Tibial nerve (tissue), 4 donors: ENCODE measurements at places on chromosomes 13 and 19.

GRCh38 chr13:110306340-110306959, 507 bp downstream of the COL4A1 start:
- DNase-seq: no peak

DNA sequence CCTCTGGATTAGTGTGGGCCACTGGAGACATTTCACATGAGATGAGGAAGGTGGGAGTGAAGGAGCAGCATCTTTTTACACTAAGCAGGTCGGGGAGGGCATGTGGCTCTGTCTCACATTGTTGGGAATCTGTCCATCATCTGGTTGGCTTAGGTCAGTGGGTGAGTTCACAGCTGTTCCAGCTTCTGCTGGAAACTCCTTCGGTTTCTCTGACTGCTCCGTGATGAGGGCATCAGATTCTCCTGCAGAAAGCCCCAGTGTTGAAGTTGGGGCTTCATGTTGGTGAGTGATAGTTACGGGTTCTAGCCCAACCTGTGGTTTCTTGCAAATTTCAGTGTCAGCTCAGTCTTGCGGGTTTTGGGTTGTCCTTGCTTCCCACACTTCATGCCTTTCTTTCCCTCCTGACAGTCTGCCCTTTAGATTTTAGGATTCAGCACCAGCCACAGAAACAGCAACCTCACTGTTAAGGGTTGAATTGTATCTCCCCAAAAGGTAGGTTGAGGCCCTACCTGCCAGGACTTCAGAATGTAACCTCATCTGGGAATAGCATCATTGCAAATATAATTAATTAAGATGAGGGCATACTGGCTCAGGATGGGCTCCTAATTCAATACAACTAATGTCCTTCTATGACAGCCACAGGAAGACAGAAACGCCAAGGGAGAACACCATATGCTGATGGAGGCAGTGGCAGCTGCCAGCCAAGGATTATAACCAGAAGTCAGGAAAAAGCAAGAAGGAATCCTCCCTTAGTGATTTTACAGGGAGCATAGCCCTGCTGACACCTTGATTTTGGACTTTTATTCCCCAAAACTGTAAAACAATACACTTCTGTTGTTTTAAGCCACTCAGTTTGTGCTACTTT, 7.6 kb upstream of the ALOX5AP start:
- no peak for DNase-seq

- no peak for DNase-seq
Observed at GRCh38 chr19:47003611-47004465, 15.8 kb upstream of the NPAS1 start.

DNA sequence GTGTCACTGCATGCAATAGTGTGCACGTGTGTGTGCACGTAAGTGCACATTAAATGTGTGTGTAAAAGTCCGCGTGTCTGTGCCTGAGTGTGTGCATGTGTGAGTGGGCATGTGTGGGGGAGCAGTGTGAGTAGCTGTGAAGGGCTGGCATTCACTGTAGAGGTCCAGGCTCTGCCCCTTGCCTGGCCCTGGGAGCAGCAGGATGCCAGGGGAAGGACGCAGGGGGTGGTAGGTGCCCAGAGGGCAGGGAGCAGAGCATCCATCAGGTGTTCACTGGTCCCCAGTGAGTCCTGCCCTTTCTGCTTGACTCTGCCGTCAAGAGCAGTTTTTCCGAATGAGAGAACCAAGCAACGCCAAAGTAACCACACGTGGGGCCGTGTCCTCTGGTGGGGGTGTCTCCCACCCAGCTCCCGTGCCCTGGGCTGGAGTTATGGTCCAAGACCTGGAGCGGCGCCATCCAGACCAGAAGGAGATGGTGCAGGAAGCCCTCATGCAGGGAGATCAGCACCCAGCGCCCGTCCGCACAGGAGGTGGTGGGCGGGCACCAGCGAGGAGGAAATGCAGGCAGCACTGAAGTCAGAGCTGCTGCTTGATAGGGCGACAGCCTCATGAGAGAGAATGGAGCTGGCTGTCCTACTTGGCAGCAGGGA, 68.5 kb downstream of the TEX29 start:
- no peak for DNase-seq

DNA sequence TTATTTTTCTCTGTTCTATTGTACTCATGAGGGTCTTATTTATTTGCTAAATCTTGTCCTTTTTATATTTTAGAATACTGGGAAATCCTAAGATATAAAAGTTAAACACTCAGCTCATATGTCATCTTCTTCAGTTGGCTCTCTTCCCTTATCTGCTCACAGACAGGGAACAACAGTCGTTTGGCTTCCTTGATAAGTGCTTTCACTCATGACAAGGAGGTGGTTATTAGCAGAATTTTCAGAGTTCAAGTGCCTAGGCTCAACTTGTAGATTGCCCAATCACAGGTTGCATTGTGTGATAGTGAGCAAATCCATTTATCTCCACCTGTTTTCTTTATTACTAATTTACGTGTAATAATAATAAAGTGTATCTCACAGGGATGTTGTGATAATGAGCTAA, 620.3 kb upstream of the PCDH20 start:
- no peak for DNase-seq

DNA sequence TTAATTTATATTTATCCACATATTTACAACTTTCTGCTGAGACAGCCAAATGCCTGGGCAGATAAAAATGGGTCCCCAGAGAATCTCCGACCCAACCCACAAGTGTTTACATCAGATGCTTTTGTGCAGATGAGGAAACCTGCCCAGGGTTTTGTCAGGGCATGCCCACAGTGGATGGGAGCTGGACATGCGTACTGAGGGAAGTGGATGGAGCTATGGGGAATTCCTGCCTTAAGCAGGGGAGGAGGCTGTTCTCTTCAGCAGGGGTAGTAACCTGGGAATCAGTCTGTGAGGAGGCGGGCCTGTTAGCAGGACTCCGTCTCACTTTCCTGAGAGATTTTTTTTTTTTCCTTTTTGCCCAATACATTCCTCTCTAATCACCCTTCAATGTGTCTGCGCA, 122.9 kb downstream of the RFC3 start:
- DNase-seq: no peak

- no peak for DNase-seq
Observed at GRCh38 chr13:113033054-113033850, 64.2 kb downstream of the MCF2L start.

DNA sequence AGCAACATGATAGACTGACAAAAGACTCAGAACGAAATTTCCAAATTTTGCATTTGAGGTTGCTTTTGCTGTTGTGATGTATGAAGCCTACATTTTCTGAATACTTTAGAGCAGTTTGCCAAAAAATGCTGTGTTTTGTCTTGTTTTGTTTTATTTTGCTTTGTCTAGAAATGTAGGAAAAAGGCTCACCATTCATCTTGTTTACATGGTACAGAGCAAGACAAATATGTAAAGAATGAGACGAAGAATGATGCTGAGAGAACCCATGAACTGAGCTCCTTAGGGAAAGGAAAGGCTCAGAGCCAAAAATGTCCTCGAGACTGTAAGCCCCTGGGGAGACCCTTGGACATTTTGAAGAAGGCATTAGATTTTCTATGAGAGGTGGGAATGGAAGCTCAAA, 6.8 kb upstream of the SPART start:
- DNase-seq: no peak

- no peak for DNase-seq
Observed at GRCh38 chr19:55305491-55305890, 19.6 kb downstream of the TMEM150B start.

DNA sequence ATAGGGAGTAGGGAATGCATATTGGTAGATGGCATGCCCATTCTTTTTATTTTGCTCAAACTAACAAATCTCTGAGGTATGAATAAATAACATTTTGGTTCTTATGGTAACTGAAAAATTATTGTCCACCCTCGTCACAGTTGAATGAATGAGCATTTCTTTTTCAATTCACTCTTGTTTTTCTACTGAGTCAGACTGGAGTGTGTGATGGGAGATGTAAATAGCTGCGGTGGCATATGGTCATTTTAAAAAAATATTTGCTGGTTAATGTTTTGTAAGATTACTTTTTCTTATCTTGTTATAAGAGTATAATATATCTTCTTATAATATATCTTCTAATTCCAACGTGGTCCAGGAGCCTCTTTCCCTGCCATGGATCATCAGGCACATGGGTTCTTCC, 586.5 kb downstream of the SLITRK5 start:
- DNase-seq: no peak

DNA sequence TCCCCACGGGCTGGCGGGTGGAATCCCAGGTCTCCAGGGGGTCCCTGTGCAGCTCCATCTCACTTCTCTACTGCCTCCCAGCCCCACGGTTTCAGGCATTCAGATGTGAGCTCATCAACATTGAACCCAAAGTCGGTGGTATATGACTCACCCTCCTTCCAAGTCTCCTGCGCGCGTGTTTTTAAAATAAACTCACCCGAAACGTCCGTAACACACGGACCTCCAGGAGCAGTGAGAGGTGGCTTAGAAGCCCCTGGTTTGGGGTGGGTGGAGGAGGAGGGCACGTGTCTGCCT, 14.0 kb upstream of the CRTC1 start:
- DNase-seq: no peak

DNA sequence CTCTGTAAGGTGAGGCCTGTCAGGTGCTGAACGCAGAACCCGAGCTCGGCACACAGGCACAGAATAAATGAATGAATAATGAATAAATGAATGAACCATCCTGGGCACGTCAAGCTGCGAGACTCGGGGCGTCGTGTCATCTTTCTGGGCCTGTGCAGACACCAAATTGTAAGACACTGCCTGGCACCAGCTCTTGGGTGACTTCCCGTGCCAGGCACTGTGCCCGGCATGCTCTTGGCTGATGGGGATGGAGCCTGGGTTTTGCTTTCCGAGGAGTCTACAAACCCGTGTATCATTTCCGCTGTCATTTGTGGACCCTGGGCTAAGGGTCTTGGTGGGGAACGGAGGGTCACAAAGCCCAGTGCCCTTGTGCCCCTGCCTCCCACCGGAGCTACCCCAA, 43.9 kb downstream of the CELF5 start:
- DNase-seq: no peak

- no peak for DNase-seq
Observed at GRCh38 chr19:39407660-39408391, 1.2 kb downstream of the ZFP36 start.

DNA sequence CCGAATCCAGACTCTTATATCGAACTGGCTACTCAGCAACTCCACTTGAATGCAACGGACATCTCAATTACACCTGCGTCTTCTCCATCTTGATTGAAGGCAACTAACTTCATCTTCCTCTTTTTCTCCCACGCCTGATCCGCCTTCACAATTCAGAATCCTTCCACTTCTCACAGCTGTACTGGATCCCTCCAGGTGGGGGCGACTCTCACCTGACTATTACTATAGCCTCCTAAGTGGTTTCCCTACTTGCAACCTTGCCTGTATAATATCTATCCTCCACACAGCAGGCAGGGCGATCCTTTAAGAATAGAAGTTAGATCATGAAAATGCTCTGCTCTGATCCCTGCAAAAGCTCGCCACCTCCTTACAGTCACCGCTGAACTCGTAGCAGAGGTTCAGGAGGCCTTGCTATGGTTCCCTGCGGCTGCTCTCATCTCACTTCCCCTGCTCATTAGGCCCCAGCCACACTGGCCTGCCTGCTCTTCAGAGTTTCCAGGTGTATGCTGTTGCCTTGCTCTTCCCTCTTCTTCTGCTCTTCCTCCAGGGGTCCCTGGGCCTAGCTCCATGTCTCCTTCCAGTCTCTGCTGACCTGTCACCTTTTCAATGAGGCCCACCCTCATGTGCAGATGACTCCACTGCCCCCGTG, 31.9 kb downstream of the RFXAP start:
- DNase-seq: no peak

- DNase-seq: no peak
Observed at GRCh38 chr13:60788156-60788829, 391.3 kb downstream of the TDRD3 start.

- DNase-seq: no peak
Observed at GRCh38 chr19:43499042-43499441, 5.5 kb downstream of the PHLDB3 start.

- DNase-seq: no peak
Observed at GRCh38 chr13:112346173-112346898, 29.8 kb upstream of the SPACA7 start.

GRCh38 chr19:1437609-1438008, 587 bp upstream of the RPS15 start:
- no peak for DNase-seq

DNA sequence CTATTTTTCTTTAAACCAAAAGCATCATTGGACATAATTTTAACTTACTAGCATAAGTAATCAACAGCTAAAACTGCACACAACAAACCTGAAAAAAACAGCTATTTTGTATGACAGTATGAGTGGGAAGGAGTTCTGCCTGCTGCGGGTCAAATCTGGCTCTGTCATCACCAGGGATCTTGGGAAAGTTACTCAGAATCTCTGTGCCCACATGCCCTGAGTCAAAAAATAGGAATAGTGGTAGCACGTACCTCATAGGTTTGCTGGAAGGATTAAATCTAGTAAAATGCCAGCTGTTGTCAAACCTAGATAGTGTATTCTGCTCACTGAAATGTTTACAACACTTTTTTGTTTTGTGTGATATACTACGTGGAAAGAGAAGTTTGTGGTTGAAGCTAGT, 1.1 kb downstream of the CLN5 start:
- DNase-seq: no peak

DNA sequence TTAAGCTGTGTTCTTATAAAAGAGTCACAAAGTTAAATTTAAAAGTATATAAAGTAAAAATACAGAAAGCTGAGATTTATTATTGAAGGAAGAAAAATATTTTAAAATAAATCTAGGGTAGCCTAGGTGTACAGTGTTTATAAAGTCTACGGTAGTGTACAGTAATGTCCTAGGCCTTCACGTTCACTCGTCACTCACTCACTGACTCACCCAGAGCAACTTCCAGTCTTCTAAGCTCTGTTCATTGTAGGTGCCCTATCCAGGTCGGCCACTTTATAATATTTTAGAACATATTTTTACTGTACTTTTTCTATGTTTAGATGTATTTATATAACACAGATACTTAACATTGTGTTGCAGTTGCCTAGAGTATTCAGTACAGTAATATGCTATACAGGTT, 47.4 kb downstream of the NDFIP2 start:
- DNase-seq: no peak

- DNase-seq: peak; percentile 54
Observed at GRCh38 chr13:77697217-77698103, at the start of gene SLAIN1. SLAIN1 (plus strand) TSS chr13:77697687; CDS start chr13:77697914, 227 bp downstream.

GRCh38 chr13:46486270-46486669, 66.7 kb upstream of the LRCH1 start:
- DNase-seq: no peak

- DNase-seq: no peak
Observed at GRCh38 chr19:7792281-7792680, 29.2 kb downstream of the CLEC4M start.

GRCh38 chr13:78770601-78771000, 111.6 kb upstream of the OBI1 start:
- no peak for DNase-seq

DNA sequence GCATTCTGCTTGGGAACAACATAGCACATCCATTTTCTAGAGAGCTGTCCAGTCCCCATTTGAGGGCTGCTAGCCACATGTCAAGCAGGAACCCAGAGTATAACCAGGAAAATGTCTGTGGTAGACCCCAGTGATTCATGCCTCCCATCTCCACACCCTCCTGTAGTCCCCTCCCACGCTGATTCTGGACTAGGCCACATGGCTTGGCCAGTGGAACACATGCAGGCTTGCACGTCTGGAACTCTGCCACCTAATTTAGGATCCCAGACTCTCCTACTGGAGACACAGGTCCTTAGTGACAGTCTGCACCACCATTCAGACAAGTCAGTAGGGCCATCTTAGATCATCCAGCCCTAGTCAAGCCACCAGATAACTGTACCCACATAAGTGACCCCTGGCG, 149.8 kb downstream of the ZIC5 start:
- no peak for DNase-seq

- no peak for DNase-seq
Observed at GRCh38 chr13:47433461-47434005, 536.7 kb upstream of the HTR2A start.
